Activated naive CD4-positive, alpha-beta T cell treated with anti-CD3 and anti-CD28 coated beads for 36 hours (primary cell): ENCODE measurements at places on chromosomes 7 and 10. TPM values are rescaled to one million over a fixed set of nuclear protein-coding genes. Genes with fewer than 3 reads are reported as not detected.

DNA sequence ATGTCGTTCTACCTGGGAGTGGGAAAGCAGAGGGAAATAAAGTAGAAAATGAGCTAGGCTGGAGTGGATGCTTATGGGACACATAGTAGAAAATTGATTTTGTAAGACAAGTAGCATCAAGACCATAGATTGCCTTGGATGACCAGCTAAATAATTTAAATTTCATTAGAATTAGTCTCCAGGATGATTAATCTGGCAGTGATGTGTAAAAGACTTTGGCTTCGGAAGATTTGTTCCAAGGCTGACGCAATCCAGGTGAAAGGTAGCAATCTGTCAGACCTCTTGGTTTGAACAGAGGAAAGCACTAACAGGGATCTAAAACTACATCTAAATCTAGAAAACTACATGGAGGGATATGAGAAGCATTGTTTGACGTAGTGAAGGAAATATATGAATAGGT lies 236.5 kb downstream of the ARL4A start:
- DNase-seq: no peak

DNA sequence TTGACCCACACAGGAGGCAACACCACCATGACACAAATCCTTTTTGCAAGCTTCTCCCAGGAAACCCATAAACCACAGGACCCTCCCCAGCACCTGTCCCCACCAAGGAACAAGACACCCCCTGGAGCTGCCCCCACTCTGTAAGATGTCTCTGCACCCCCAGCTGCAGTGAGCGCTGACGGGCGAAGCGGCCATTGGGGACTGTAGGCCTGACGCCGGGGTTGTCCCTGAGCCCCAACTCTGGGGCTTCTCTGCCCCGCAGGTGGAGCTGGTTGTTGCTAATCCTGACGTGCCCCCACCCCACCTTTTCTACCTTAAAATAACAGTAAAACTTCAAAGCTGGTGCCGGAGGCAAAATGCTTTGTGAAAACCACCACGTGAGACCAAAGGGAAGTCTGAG lies 94.7 kb upstream of the PPP2R2D start:
- DNase-seq: no peak

GRCh38 chr7:12233175-12233574 lies 22.1 kb downstream of the TMEM106B start:
- no peak for DNase-seq

- DNase-seq: no peak
Measured at GRCh38 chr7:26490640-26491624, 199.3 kb downstream of the SNX10 start.

DNA sequence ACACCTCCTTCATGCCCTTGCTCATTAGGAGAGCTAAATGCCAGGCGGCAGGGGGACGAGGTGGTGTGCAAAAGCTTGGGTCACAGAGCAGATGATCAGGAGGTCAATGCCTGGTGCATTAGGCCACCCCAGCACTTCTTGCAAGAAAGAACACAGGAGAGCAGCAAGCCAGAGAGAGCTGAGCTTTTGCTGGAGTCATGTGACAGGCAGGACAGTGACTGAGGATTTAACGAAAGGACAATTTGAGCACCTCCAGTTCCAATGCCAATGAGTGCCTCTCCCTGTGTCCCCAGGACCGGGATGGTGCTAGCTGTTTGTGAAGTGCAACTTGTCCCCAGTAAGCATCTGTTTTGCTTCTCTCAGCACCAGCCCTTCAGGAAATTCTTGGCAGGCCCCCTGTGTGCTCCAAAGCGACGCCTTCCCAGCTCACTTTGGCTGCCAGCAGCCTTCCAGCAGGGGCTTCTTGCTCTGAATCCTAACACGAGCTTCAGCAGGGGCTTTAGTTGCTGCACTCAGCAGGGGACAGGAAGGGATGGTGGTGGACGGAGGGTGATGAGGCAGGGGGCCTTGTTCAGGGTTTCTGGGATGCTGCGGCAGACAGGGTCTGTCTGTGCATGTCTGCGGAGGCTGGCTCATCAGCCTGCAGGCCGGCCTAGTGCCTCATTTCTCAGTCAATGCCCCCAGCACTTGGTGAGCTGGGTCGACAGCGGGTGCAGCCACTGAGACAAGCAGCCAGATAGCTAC lies 368.1 kb downstream of the RPS24 start:
- no peak for DNase-seq

DNA sequence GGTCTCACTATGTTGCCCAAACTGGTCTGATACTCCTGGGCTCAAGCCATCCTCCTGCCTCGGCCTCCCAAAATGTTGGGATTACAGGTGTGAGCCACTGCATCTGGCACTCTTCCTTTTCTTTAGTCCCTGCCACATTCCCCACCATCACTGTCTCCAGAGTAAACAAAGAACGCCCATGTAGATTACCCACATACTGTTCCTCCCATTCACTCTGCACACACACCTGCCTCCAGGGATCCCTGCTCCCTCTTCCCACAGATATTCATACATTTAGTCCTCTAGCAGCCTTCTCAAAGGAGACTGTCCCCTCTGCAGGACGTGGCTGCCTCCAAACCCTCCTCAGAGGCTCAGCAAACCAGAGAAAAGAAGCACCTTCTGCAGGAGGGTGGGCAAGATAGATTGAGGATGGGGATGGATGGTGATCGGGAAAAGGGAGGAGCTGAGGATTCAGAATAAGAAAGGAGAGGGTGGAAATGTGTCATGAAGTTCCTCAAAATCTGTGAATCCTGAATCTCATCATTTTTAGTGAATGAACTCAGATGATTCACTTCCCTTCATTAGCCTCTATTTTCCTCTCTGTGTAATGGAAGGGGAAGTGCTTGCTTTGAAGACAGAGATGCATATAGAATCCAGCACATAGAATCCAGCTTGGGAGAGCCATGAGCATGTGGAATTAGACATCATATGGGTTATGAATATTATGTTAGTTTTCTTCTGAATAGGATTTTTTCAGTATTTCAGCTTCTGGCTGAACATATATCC lies 5.5 kb upstream of the PLAU start:
- no peak for DNase-seq

DNA sequence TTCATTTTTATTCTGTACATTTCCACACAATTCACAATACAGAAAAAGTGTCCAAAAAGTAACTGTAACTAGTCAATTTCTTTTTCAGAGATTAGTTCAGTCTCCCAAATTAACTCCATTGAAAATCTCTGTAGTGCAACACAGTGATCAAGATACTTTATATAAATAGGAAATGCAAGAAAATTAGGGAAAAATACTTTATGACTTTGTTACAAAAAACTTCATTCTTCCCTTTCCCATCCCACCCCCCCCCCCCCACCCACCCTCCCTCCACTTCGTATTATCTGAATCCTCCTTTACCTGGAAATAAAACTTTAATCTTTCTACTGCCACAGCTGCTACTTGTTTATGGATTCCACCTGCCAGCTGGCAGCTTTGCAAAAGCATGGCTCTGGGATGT lies 37.5 kb upstream of the PTN start:
- no peak for DNase-seq

The SPDYE6 gene
- total RNA-seq: not detected

The PDGFA gene
- 7.7 TPM for total RNA-seq
